ENCODE measurements at places on chromosomes 16 and 17.

- DNase-seq = no peak
Measured at GRCh38 chr16:15652293-15653001, 2.4 kb downstream of the NDE1 start.

- no peak for DNase-seq
Measured at GRCh38 chr17:42906772-42907446, 6.3 kb downstream of the G6PC1 start.

GRCh38 chr16:13013043-13013442, 111.6 kb downstream of the SHISA9 start:
- DNase-seq = no peak

DNA sequence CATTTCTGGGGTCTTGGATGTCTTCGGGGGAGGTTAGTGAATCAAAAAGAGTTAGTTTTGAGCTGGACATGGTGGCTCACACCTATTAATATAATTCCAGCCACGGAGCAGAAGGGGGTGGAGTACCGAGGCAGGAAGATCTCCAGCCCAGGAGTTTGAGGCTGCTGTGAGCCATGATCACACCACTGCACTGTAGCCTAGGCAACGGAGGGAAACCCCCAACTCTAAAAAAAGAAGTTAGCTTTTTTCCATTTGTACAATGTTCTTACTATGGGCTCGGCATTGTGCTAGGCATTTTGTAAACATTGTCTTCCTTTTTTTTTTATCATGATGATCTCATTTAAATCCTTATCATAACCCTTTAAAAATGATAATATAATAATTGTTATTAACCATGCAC, 8.3 kb upstream of the SNF8 start:
- no peak for DNase-seq

DNA sequence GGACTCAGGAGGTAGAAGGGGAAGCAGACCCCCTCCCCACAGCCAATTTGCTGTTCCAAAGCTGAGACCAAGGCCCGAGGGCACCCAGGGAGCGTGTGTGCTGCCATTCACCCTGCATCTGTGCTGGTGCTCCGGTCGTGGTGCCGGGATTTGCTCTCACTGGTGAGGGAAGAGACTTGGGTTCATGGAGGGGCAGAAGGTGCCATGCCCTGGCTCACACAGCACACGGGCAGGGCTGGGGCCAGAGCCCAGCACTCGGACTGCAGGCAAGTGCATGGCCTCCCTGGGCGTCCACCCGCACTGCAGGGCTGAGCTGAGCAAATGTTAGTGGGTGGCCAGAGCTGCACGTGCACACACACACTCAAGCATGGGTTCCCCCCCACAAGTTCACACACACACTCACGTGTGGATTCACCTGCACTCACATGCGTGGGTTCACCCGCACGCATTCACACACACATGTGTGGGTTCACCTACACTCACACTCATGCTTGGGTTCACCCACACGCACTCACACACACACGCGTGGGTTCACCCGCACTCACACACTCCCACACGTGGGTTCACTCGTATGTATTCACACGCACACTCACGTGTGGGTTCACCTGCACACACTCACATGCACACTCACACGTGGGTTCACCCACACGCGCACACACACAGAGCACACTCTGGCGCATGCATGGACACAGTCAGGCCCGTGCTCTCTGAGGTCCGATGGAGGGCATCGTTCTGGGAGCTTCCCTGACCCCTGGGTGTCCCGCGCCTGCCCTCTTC, 57.0 kb upstream of the CBFA2T3 start:
- no peak for DNase-seq

DNA sequence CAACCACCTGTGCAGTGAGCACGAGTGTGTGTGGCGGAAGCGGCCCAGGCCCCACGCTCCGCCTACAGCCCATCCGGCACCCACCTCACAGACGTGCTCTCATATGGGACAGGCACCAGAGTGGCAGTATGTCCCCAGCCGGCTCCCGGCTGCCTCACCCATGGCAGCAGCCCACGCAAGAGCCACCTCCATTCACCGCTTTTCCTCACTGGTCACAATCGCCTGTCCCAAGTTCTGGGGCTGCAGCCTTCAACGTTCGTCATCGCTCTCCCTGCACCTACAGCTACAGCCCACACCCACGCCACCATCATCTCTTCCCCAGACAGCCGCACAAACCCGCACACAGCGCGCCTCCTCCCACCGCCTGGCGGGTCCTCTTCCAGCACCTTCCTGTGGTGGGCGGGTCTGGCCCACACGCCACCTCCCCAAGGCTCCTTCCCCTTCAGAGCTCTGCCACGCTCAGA, 17.5 kb upstream of the TRAP1 start:
- DNase-seq = no peak

DNA sequence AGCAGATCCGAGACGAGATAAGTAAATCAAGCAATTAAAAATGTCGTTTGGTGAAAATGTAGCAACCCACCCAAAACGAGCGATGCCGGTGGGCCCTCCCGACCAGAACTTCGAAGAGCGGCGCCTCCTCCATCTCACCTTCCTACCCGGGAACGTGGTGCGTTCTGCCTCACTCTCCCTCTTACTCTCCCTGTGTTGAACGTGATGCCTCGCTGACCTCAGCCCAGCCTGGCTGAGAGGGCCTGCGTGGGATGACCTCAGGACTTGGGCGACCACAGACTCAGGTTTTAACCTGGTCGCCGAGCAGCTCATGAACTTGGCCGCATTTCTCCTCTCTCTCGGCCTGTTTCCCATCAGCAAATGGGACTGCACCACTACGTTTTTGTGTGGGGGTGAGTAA, 69.7 kb upstream of the RPL38 start:
- DNase-seq = no peak

GRCh38 chr16:12559714-12560113, 244.0 kb downstream of the CPPED1 start:
- DNase-seq = no peak

GRCh38 chr16:76976101-76976500, 214.9 kb upstream of the MON1B start:
- DNase-seq = peak; percentile 52

DNA sequence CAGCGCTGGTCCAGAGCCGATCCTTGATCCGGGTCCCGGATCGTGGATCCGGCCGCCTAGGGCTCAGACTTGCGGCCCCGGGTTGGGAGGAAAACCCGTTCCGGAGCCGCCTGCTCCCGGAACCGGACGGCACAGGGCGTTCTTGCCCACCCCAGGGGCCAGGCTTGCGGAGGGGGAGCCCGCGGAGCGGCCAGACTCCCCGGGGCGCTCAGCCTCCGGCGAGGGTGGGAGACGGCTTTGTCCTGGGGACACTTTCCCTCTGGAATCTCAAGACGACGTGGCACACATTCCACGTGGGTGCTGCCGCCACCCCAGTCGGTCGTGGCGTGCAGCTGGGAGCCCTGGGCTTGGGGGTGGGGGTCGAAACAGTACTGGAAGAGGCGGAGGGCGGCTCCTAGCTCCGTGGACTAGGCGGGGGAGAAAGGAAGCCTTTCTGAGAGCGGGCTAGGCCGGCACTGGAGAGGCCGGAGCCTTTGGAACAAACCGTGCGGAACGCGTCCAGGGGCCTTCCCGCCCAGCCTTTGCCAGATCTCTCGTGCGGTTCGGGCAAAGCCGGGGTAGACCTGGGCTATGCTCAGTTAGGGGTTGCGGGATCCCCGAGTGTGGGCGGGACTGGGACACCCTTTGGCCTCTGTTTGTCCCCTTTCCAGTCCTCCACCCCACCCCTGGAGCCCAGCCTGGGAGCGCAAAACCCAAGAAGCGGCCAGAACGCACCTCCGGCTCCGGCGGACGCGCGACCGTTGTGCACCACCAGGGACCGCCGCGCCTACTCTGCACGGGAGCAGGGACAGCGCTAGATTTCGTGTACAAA, 26.5 kb downstream of the SREBF1 start:
- no peak for DNase-seq
